ENCODE measurements at places on chromosomes 2 and 18. TPM values are rescaled to one million over a fixed set of nuclear protein-coding genes. Genes with fewer than 3 reads are reported as not detected.

Gene PTPRM
- 11.0 TPM for total RNA-seq

Gene SLC19A3
- total RNA-seq: not detected

DNA sequence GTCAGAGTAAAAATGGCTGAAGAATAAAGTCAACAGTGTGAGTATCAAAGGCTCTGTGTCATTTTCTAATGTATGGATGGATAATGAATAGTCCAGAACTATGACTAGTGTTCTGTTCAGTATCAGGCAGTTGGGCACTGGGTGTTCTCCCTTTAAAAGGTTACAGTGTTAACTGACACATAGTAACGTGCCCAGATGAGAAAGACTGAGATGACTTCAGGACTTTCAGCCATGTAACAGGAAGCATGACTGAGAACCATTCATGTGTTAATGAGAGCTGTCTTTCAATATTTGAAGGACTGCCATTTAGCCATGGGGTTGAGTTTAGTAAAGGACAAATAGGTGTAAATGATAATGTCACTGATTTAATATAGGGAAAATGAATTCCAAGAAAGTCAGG, 187.1 kb downstream of the GULP1 start:
- no peak overlapping the region for H3K4me3 ChIP-seq
- no peak overlapping the region for H3K27ac ChIP-seq
- no peaks in the 10 kb centered on the region for H3K27me3 ChIP-seq
- DNase-seq: no peak
- H3K4me1 ChIP-seq: peaks cover 15% of the 10 kb centered on the region

- DNase-seq: no peak
- no peak overlapping the region for H3K4me3 ChIP-seq
- no peak overlapping the region for H3K27ac ChIP-seq
- H3K36me3 ChIP-seq: no peaks in the 10 kb centered on the region
- no peaks in the 10 kb centered on the region for H3K4me1 ChIP-seq
- H3K27me3 ChIP-seq: no peaks in the 10 kb centered on the region
Observed at GRCh38 chr2:114651933-114652332, 209.5 kb downstream of the DPP10 start.

- H3K4me1 ChIP-seq: peaks cover 20% of the 10 kb centered on the region
- no peak overlapping the region for H3K4me3 ChIP-seq
- peaks cover 5% of the 10 kb centered on the region for H3K27me3 ChIP-seq
- H3K27ac ChIP-seq: no peak overlapping the region
Observed at GRCh38 chr2:240289701-240290431, 145.6 kb upstream of the GPC1 start.

All from SJCRH30 (cell line).